ENCODE measurements at places on chromosomes 4 and X. TPM values are rescaled to one million over a fixed set of nuclear protein-coding genes. Genes with fewer than 3 reads are reported as not detected.

GRCh38 chr4:171588051-171588545 lies 225.1 kb upstream of the GALNTL6 start:
- peak; percentile 9 for DNase-seq

GRCh38 chr4:122733787-122734120 lies 1.2 kb downstream of the BBS12 start:
- no peak for DNase-seq

Gene NDST4
- not detected for total RNA-seq

DNA sequence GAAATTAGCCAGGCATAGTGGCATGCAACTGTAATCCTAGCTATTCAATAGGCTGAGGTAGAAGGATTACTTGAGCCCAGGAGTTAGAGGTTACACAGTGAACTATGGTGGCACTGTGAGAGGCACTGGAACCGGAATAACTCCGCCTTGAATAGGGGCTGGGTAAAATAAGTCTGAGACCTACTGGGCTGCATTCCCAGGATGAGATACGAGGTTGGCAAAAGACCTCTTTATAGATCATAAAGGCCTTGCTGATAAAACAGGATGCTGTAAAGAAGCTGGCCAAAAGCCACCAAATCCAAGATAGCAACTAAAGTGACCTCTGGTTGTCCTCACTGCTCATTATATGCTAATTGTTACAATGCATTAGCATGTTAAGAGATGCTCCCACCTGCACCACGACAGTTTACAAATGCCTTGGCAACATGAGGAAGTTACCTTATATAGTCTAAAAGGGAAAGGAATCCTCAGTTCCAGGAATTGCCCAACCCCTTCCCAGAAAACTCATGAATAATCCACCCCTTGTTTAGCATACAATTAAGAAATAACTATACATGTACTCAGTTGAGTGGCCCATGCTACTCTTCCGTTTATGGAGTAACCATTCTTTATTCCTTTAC lies 88.6 kb downstream of the CENPC start:
- no peak for DNase-seq

GRCh38 chr4:4457803-4458553 lies 71.1 kb downstream of the NSG1 start:
- peak; percentile 83 for DNase-seq

DNA sequence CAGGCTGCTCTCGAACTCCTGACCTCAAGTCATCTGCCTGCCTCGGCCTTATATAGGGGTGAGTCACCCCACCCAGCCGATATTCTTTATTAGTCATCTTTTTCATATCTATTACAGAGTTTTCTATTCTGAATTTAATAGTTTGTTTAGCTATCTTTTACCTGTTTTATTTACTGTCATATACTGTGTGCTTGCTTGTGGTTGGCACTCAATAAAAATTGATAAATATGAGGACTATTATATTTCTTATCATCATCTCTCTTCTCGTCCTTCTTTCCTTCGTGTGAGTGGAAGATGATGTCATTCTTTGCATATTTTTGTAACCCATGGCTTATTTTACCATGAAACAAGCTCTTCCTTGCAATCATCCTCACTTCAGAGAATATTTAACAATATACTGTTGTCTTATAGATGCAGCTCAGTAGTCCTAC lies 265.5 kb downstream of the ARHGAP24 start:
- DNase-seq: no peak

Gene KIF4A
- total RNA-seq: 30.6 TPM

Gene CSN1S1
- total RNA-seq: not detected

Gene CFAP99
- total RNA-seq: not detected

DNA sequence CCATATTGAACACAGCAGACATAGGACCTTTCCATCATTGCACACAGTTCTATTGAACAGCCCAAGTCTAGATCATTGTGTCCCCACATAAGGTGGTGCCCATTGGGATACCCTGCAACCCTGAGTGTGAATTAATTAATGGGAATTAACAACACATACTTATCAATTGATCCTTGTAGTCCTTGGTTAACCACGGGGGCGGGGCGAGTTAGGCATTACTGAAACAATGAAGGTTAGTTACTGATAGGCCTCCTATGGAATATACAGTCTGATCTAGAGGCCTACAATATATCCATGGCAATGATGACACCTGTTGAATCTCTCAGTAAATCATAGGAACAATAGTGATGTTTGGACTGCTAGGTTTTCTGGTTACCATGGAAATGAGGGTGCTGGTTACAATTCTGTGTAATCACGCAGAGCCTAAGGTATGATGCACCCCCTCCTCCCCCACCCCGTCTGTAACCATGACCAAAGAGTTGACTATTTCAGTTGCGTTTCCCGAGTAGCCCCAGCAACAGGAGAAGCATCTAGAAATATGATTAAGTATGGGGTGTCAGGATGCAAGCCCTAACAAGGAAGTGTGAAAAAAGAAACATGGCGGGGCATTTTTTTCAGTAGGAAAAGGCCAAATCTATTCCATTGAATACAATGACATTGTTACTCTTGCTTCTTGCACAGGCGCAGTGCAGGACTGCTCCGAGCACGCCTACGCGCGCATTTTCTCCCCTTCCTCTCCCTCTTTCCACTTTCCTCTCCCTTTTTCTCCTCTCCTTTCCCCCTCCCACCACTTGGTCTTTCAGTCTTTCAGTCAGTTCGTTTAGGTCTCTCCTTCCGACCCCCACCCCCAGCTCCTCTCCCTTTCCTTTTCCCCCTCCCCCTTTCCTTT lies 677 bp upstream of the NONO start:
- DNase-seq: peak; percentile 47

Data from HT1080 (cell line).